ENCODE measurements at places on chromosomes 16 and 17.
A peak's percentile ranks its signal among the peaks of the same experiment; 100 is the strongest.

GRCh38 chr17:65092262-65092661 is 35.7 kb upstream of the GNA13 start:
- DNase-seq: no peak

- DNase-seq: no peak
These were observed 32.6 kb downstream of the ITGAE start for GRCh38 chr17:3768341-3768740.

GRCh38 chr16:74721716-74722115 is 21.1 kb upstream of the MLKL start:
- no peak for DNase-seq

GRCh38 chr16:57865746-57866528 is 63.6 kb upstream of the KIFC3 start:
- DNase-seq: no peak

DNA sequence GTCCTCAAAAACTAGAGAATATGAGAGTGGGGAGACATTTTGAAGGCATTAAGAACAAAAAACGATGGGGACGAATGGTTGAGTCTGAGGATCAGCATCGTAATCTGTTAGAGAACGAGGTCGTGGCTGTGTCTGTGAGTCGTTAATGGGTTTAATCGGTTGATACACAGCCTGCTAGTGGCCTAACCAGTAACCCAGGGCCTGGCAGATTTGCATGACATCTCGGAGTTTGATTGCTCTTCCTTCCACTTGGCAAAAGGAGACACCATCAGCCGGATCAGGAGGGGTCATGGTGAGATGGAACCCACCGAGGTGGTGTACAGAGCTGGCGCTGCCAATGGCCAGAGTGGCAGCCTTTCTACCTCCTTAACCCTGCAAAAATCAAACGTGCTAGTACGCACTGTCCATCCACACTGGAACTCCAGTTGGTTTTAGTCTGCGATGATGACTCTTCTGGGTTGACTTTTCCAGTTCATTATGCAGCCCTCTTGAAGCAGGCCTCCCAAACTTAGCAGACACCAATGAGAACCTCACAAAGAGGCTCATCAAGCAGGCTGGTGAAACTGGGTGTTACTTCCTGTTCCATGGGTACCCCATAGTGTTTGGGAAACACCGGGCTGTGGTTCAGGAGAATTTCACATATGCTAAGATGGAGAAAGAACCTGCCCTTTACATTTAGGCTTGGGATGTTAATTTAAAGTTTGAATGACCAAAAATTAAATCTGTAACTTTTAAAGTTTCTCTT is 4.1 kb downstream of the HS3ST3B1 start:
- DNase-seq: no peak

DNA sequence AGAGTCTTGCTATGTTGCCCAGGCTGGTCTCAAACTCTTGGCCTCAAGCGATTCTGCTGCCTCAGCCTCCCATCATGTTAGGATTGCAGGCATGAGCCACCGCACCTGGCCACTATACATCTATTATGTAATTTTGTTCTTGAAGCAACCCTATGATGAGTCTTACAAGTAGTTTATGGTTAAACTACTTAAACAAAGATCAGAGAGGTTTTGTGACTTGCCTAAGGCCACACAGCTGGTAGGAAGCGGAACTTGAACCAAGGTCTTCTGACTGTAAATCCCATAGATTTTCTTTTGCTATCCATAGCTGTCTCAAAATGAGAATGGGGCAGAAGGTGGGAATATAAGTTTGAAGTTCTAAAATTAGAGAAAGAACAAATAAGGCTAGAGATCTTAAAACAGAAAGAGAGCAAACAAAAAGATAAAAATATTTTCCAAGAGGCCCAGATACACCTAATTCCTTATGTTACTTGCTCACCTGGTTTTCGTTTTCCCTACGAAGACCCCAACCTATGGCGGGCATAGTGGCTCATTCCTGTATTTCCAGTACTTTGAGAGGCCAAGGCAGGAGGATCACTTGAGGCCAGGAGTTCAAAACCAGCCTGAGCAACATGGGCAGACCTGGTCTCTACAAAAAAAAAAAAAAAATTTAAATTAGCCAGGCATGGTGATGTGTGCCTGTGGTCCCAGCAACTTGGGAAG is 32.4 kb downstream of the VWA3A start:
- DNase-seq: no peak

- no peak for DNase-seq
These were observed 20.2 kb downstream of the VASN start for GRCh38 chr16:4391631-4392381.

DNA sequence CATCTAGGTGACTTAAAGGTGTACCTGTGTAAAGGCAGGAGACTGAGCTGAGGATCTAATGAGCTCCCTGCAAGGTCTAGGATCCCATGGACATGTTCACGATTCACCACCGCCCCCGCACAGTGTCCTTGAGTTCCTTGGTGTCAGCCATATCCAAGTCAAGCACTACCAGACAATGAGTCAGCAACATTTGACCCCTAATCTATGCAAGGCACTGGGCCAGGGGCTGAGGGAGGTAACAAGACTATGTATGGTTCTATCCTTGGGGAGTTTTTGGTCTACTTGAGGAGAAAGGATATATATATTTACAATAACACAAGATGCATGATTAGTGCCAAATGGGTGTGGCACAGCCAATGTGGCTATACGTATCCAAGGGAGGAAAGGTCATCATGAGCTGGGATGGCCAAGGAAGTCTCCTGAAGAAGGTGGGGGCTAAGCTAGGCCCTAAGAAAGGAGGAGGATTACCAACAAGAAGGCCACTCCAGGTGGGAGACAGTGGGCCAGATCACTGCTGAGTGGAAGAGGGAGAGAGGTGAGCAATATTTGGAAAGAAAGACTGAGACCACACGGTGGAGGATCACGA is 35.0 kb downstream of the ITGB3 start:
- no peak for DNase-seq

- DNase-seq: no peak
These were observed 163.3 kb downstream of the PRKCA start for GRCh38 chr17:66465701-66466100.

DNA sequence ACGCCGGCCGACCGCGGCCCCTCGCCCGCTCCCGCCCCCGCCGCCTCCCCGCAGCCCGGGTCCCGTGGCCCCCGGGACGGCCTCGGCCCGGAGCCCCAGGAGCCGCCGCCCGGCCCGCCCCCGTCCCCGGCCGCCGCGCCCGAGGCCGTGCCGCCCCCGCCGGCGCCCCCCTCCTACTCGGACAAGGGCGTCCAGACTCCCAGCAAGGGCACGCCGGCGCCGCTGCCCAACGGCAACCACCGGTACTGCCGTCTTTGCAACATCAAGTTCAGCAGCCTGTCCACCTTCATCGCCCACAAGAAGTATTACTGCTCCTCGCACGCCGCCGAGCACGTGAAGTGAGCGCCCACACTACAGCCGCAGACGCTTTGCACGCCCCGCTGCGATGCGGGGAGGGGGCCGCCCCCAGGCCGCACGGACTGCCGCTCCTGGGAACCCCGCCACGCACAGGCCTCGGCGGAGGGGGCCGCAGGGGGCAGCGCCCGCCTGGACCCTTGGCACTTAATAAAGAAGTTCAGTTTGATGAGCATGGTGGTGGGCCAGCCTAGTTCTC is 35.5 kb upstream of the ZC3H18 start:
- peak; percentile 62 for DNase-seq

GRCh38 chr17:65670667-65671371 is 109.4 kb upstream of the AXIN2 start:
- DNase-seq: no peak

DNA sequence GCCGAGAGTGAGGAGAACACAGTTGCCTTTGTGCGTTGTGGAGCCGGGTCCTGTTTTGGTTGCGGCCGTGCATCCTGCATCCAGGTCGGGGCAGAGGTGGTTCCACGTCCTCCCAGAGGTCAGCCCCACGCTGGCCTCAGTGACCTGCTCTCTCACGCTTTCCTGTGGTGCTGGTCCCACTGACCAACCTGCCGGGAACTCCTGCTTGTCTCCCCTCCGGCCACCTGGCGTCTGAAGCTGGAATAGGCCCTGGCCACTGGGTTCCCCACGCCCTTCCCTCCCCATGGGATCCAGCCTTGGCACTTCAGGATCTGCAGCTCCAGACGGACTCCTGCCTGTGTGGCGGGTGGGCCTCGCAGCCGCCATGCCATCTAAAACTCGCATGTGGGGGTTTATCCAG is 85.5 kb upstream of the ZNF750 start:
- DNase-seq: no peak

DNA sequence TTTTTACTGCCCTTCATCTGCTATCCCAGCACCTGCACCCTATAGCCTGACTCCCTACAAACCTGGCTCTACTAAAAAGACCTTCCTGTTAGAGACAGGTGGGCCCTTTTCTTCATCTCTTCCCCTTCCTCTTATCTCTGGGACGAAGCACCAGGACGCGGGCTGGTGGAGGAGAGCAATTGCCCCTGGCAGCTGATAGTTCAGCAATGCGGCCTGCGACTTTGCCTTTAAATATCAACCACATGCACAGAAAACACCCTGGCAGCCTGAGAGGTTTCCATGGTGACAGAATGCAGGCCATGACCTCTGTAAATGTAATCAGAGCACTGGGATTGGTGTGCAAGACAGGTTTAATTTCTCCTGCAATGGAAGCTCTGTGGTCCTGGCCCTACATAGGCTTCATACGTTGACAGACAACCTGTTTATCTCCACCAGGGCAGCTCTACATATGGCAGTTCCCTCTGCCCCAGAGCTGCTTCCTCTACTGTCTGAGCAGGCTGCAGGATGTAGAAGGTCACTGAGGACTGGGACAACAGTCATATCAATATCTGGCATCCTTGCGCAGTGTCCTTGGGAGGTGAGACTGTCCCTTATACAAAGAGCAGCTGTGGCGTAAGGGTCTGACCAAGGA is 10.0 kb upstream of the SKAP1 start:
- DNase-seq: peak; percentile 60

DNA sequence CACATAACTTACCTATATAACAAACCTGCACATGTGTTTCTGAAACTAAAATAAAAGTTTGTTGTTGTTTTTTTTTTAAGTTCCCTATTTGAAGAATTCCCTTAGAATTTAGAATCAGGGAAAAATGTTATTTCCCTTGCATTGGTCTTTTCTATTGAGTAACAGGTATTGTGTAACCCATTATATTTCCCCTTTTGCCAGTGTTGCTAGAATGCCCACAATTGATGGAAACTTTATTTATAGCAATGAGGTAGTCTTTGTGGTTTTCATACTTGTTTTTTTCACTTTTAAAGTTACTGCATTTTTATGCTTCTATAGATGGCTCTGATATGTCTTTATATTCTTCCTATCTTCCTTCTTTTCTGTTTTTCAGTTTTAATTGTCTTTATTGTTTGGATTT is 3.9 kb downstream of the NLRP1 start:
- no peak for DNase-seq

- DNase-seq: no peak
These were observed 492.8 kb upstream of the EEF2KMT start for GRCh38 chr16:5590416-5590815.

DNA sequence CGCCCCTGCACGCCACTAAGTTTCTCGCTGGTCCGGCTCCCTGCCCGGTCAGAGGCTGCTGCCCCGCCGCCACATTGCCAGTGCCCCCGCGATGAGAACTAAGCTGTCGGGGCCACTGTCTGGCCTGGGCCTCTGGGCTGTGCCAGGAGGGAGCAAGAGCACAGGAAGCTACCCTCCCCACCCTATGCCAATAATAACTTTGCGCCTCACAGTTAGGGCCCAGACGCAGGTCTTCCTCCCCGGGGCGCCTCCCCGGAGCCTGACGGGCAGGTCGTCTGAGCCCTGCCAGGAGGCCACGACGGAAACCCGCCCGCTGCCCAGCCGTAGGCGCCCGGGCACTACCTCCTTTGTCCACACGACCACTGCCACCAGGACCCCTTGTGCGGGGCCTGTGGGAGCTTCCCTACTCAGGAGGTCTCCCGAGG is 1.5 kb downstream of the ZFPM1 start:
- peak; percentile 74 for DNase-seq

- no peak for DNase-seq
These were observed 26.6 kb downstream of the GSE1 start for GRCh38 chr16:85639529-85640253.

- DNase-seq: no peak
These were observed 417.0 kb upstream of the HSBP1 start for GRCh38 chr16:83390759-83391158.

GRCh38 chr17:43992641-43993040 is 11.8 kb upstream of the NAGS start:
- DNase-seq: no peak

- DNase-seq: peak; percentile 55
These were observed 99.2 kb downstream of the GOSR1 start for GRCh38 chr17:30576326-30576861.

DNA sequence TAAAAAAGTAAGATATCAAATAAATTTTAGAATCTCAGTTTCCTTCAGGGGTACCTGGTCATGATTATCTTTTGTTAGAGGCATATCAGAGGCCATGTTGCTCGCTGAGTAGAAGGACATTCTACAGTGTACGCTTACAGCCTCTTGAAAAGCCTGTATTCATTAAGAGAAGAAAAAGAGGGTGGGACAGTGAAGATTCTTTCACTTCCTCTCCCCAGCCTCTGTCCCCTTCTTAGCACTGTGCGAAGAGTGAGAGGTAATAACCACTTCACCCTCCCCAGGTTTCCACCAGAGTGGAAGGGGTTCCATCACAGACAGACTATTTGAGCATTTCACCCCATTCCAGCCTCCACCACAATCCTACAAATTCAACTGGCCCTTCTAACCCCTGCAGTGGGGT is 4.8 kb upstream of the LPO start:
- DNase-seq: no peak

DNA sequence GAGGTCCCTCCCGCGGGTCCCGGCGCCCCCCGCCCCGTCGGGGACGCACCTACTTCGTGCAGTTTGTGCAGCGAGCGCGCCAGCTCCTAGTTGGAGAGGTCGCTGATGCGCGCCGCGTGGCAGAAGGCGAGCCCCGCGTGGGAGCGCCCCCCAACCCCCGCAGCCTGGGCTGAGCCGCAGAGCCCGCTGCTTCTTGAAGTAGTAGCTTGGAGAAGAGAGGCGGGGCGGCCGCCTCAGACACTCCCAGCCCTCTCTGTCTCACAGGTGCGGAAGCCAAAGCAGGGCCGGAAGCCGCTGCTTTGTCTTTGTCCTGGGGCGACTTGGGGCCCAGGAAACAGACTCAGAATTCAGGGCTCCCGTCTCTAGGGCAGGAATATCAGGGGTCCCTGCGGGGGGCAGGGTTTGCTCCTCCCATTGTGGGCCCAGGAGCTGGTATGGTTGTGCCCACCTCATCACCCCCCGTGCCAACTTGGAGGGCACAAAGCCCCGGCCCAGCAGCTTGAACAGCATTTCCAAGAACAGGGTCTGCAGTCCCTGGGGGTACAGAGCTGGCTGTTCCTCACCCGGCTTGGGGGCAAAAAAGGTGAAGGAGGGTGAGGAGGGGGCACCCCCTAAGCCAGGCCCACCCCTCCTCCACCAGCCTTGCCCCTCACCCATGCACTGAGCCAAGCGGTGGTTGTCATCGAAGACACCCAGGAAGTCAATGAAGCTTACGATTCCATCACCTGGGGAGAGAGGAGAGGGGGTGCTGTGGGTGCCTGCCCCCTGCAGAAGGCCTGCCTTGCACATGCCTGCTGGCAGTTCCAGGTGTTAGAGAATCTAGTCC is 13.5 kb downstream of the SPATA32 start:
- peak; percentile 89 for DNase-seq

GRCh38 chr16:68073902-68074760 is 11.0 kb upstream of the NFATC3 start:
- DNase-seq: no peak

Data from activated CD4-positive, alpha-beta T cell treated with anti-CD3 and anti-CD28 coated beads for 36 hours (primary cell).